IPS-NIHi11 (cell line): ENCODE measurements at places on chromosomes 3 and 15.

DNA sequence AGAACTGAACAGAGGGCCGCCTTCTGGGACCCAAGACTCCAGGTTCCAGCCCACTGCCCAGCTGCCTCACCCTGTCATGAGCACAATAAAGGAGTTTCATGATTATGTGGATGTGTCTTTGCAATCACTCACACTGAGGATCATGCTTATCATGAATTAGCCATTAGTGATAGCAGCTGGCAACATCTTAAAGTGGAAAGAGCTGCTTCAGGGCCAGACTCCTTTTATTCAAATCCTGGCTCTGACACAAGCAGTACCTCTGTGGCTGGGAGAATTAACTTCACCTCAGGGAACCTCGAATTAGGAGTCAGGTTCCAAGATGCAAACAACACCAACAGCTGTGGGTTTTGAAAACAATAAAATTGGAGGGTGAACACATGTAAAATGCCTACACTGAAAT lies 6.6 kb upstream of the SCAP start:
- no peak for DNase-seq

- no peak for DNase-seq
Observed at GRCh38 chr3:173911446-173911845, 513.9 kb downstream of the NLGN1 start.

DNA sequence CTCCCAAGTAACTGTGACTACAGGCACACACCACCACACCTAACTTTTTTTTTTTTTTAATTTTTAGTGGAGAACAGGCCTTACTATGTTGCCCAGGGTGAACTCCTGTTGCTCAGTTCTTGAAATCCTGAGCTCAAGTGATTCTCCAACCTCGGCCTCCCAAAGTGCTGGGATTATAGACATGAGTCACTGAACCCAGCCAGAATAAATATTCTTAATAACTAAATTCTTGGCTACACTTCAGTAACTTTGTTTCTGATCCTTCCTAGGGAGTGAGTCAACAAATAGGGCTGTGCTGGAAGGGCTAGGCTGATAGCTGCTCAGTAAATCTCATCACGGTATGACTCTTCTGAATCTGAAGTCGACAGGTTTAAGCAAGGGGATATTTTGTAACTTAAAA lies 56.6 kb downstream of the P3H2 start:
- DNase-seq = no peak

DNA sequence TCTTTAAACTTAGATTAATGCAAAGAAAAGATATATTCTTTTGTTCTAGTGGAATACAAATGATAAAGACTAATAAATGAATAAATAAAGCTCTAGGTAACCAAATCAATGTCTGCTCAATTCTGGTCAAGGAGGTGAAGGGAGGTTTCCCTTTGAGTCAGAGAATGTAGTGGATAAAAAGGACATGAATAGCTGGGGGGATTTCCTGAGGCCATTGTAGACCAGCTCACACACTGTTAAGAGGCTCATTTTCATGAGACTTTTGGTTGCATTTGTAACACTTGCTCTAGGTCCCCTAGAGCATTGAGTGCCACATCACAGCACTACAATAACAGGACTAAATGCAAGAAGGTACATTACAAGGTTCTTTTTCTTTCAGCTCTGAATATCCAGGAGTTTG lies 170.7 kb downstream of the TIGIT start:
- no peak for DNase-seq

GRCh38 chr15:34084086-34084485 lies 17.6 kb downstream of the EMC7 start:
- no peak for DNase-seq

DNA sequence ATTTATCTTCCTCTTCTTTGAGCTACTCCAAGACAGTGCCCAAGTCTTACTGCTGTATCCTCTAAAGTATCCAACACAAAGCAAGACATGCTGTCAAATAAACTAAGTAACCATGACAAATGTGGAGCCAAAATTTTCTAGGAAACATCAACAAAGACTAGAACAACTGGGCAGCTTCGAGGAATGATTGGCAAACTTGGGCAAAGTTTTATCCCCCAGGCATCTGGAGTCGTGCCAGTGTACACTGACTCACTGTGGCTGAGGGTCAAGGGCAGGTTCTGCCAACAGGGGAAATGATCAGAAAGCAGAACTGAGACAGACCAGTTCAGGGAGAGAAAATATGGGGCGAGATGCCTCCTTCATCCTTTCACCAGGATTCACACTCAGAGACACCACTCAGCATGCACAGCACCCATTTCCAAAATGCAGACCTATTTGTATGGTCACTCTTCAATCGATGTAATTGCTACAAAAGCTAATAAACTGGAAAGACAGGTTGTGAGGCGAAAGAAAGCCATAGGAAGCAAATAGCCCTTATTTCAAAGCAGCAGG lies 65.8 kb downstream of the MB21D2 start:
- no peak for DNase-seq

GRCh38 chr3:49780080-49780974 lies 6.0 kb downstream of the IP6K1 start:
- no peak for DNase-seq

DNA sequence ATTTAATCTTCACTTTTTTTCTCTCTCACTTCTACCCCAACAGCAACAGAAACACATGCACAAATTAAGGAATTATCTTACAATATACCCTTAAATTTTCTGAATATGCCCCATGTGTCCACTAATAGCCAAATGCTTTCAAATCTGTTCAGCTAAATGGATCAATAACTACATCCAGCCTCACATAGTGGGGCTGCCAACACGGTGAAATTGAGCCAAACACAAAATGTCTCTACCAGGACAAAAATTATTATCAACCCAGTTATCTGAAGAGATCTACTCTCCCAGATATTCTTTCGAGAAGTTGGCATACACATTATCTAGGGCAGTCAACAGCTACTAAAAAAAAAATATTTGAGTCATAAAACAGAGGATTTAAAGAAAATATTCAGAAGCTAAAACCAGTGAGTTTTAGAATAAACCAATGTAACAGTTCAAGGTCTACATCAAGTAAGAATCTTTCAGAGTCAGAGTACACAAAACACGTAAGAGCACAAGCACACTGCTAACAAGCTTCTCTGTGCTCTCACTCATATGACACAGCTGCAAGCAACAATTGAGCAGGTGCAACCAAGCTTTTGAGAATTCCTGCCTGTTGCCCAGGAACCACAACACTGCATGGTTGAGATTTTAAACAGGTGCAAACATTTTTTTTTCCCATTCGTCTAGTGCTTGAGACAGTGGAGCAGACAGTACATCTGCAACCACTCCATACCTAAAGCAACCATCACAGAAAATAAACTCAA lies 247.7 kb downstream of the ZBTB20 start:
- DNase-seq = peak; percentile 32

GRCh38 chr15:91516866-91517265 lies 336.6 kb upstream of the SLCO3A1 start:
- DNase-seq = no peak

DNA sequence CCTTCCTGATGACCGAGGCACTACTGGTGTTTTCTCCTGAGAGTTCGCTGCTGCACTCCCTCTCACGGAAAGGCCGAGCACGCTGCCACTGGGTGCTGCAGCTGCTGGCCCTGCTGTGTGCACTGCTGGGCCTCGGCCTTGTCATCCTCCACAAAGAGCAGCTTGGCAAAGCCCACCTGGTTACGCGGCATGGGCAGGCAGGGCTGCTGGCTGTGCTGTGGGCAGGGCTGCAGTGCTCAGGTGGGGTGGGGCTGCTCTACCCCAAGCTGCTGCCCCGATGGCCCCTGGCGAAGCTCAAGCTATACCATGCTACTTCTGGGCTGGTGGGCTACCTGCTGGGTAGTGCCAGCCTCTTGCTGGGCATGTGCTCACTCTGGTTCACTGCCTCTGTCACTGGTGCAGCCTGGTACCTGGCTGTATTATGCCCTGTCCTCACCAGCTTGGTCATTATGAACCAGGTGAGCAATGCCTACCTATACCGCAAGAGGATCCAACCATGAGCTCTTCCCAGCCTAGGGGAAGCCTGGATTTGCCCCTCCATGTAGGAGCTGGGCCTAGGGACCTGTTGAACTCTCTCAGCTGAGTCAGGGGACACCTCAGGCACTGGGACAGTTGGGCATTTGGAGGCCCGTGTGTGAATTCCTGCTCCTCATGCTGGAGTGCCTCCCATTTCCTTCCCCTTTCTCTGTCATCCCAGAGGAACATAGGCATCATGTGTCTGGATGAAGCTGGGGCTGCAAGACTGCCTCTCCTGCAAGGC lies 2.8 kb downstream of the CYB561D2 start:
- no peak for DNase-seq

GRCh38 chr15:44295750-44296431 lies 7.4 kb downstream of the GOLM2 start:
- DNase-seq = no peak
